ENCODE measurements at places on chromosomes 1 and 21. TPM values are rescaled to one million over a fixed set of nuclear protein-coding genes. Genes with fewer than 3 reads are reported as not detected.

DNA sequence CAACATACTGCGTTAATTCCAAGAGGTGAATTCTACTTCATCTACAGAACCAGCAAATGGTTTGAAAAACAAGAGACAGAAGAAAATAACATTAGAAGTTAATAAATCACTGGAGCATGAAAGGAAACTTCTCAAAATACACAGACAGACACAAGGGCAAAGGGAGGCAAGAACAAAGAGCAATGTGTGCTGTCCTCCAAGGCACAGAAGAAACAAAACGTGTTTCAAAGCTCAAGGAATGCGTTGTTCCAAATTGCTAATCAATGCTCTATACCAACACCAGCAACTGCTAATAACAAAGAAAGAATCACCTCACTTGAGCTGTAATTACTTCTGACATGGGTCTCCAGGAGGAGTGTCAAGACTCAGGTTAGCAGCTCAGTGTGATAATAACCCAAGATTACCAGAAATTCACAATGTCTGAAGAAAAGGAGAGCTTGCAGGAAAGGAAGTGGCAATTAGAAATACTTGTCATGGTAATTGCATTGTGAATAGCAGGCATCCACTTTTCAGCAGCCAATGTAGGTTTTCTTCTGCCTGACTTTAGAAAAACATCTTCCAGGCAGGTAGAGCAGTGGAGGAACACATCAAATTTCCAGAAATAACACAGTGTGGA, 175.4 kb downstream of the SEC16B start:
- DNase-seq, result no peak

DNA sequence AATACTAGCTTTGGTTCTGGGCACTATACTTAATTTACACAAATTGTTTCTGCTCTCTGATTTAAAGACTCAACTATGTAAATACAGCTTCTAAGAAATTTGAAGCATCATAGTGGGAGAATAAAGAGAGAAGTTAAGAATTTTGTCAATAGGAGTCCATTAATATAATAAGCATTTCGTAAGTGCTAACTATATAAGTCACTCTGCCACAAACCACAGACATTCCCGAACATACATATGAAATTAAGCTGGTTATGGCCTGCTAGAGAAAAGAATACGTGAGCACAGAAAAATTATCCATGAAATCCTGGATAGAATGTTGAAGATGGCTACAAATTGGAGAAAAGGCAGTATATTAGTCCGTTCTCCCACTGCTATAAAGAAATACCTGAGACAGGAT, 526.2 kb downstream of the MRPL39 start:
- DNase-seq, result no peak

DNA sequence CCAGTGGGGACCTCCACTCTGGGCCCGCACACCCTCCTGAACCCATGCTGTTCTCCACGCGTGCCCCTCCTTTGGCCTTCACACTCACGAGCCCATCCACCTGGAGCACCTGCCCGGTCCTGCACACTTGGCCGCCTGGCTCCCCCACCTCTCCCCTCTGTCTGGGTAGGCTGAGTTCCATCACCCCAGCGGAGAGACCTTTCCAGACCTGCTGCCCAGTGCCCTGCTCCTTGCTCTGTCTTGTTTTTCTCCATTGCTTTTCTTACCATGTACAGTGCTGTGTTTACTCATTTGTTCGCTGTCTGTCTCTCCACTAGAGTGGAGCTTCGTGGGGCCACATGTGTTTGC, 351.0 kb upstream of the VAMP3 start:
- no peak for DNase-seq

DNA sequence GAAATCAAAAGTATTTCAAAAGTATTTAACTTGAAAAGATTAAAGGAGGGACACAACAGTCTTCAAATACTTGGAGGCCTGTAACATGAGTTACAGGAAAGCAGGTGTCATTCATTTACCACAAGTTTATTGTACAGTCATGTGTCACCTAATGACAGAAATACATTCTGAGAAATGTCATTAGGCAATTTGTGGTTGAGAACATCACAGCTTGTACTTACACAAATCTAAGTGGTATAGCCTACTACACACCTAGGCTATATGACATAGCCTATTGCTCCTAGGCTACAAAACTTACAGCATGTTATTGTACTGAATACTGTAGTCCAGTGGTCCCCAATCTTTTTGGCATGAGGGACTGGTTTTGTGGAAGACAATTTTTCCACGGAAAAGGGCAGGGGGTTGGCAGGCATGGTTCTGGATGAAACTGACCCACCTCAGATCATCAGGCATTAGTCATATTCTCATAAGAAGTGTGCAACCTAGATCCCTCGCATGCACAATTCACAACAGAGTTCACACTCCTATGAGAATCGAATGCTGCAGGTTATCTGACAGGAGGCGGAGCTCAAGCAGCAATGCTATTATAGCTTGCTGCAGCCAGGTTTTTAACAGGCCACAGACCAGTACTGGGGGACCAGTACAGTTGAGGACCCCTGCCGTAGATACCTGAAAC, 25.0 kb upstream of the PHTF1 start:
- peak; percentile 22 for DNase-seq

DNA sequence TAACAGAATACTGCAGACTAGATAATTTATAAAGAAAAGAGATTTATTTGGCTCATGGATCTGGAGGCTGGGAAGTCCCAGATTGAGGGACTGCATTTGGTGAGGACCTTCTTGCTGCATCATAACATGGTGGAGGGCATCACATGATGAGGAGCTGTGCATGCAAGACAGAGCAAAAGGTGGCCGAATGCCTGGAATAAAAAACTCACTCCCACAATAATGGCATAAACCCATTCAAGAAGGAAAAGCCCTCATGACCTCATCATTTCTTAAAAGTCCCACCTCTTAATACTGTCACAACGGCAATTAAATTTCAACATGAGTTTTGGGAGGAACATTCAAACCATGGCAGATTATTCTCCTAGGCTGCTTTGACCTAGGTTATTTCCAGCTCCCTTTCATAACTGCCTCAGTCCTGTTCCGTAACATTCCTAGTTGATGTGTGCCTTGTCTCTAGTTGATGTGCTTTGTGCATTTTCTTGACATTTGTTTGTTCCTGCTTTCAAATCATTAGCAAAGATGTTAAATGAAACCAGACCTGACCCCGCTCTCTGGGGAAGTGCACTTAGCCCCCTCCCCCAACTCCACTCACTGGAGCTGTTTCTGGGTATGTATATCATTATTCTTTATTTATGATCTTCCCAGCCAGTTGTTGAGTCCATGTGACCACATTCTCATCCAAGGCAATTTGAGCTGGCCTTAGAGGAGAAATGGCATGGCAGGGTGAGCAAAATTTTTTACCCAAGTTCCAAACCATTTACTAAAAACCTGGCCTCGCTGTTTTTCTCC, 148.5 kb downstream of the GDAP2 start:
- DNase-seq, result no peak

Gene KCNAB2
- 13.3 TPM for total RNA-seq

DNA sequence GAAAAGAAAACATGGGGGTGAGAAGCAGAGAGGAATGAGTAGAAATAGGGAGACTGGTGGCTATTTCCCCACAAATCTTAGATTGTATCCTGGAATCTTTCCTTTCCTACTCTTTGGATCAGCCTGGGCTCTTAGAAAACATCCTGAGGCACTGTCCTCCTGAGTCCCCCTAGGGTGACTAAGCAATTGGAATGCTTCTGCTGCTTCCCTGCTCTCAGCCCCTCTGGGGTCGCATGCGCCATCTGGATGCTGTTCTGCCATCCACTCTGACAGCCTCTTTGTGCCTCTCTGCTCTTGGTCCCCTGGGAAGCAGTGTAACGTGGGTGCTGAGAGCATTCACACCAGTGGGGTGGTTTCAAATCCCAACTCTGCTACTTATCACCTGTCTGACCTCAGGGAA, 443.0 kb downstream of the SIPA1L2 start:
- no peak for DNase-seq

DNA sequence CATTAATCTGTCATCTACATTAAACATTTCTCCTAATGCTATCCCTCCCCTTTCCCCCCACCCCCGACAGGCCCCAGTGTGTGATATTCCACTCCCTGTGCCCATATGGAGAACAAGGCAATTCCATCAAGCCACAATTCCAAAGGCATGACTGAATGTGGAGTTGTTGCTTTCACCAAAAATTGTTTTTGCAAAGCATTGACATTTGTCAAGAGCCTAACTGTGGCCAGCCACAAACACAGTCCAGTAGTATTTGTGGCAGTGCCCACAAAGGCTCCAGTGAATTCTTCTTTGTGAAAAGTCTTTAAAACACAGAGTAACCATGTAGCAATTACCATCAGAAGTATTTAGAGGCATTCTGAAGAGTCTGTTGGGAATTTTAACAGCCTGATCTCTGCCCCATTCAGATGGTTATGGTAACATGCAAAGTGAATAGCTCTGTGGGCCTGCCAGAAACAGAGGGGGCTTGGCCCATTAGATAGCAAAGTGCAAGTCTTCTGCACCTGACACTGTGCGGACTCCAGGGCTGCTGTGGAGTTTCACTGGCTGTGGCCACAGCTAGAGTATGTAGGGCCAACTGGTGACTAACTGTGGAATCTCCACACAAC, 11.6 kb upstream of the LRRC53 start:
- DNase-seq, result no peak

Gene TMIGD3
- total RNA-seq, result not detected

DNA sequence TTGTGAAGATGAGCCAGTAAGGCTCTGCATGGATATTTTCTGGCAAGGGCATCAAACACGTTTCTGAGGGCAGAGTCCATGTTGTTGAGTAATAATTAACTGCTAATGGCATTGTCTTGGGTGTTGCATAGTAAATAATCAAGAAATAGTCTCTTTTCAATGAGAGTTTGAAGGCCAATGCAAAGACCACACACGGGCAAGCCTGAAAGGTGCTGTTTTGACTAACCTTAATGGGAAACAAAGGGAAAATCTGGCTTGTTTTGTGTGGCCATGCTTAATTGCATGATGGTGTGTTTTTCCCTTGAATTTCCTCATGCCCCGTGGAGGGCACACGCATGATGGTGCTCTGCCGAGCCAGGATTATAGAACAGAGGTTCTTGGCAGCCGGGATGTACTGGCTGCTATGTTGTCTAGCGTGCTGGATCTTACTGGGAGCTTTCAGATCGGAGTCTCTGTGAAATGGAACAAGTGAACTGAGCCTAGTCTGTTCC, 127.6 kb downstream of the NOS1AP start:
- DNase-seq, result no peak

DNA sequence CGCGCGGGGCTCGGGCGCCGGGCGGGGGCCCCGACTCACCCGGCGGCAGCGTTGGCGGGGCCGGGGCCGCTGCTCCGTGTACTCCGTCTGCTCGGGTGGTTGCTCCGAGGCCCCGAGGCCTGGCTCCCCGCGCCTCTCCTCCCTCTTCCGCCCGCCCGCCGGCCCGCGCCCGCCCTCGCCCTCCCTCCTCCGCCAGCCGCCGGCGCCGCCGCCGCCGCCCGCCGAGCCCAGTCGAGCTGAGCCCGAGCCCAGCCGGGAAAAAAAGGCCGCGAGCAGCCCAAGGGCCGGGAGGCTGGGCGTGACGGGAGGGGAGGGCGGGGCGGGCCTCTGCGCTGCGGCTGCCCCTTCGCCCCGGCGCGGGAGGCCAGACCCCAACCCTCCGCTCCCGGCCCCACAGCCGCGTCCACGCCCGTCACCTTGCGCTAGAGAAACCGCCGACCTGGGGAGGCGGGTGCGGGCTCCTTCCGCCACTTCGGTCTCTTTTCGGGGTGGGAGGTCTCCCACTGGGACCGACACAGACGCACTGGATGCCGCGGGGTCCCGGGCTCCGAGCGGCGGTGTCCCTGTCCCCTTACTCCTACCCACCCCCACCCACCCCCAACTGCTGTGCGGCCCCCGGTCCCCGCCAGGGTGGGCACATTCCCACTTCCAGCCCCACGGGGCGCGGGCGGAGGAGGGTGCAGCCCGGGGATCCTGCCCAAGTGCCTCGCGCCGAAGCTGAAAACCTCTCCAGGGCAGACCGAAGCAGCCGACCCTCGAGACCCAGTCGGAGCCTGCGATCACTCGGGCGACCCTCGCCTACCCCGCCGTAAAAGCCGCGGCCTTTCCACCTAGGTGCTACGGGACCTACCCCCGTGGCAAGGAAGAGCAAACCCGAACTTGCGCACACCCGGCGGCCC, at the start of gene CERS2:
TSS of gene CERS2 (minus strand) at position 256 of the 899 bp plus-strand sequence. CDS start 5,745 bp downstream, outside the sequence.
- DNase-seq, result peak; percentile 86

DNA sequence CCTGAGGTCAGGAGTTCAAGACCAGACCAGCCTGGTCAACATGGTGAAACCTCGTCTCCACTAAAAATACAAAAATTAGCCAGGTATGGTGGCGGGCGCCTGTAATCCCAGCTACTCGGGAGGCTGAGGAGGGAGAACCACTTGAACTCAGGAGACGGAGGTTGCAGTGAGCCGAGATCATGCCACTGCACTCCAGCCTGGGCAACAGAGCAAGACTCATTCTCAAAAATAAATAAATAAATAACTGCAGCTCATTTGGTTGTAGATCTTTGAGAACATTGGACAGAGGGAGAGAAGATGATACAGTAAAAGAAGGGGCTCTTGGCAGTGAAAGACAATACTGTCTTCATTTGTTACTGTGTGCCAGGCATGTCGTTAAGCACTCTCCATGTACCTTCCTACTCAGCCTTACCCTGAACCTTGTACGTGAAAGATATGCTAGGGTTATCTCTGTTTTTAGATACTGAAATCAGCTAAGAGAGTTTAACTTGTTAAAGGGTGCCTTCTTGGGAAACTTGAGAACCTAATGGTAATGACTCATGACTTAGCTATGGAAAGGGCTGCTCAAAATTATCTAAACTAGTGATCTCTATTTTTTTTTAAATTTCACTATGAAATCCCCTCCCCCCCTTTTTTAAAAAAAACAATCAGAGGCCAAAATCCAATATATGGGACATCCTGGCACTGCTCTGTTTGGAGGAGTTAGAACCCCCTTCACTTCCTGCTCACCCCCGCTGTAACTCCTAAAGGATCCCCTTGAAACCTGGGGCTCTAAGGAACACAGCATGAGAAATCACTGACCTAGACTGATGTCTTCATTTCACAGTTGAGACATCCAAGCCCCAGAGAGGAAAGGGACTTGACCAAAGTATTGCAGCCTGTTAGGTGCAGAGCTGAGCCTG, 6.8 kb upstream of the KPNA6 start:
- DNase-seq, result peak; percentile 51

GRCh38 chr1:242185731-242186130, 186.8 kb upstream of the MAP1LC3C start:
- peak; percentile 34 for DNase-seq

Gene MYOG
- total RNA-seq, result not detected

DNA sequence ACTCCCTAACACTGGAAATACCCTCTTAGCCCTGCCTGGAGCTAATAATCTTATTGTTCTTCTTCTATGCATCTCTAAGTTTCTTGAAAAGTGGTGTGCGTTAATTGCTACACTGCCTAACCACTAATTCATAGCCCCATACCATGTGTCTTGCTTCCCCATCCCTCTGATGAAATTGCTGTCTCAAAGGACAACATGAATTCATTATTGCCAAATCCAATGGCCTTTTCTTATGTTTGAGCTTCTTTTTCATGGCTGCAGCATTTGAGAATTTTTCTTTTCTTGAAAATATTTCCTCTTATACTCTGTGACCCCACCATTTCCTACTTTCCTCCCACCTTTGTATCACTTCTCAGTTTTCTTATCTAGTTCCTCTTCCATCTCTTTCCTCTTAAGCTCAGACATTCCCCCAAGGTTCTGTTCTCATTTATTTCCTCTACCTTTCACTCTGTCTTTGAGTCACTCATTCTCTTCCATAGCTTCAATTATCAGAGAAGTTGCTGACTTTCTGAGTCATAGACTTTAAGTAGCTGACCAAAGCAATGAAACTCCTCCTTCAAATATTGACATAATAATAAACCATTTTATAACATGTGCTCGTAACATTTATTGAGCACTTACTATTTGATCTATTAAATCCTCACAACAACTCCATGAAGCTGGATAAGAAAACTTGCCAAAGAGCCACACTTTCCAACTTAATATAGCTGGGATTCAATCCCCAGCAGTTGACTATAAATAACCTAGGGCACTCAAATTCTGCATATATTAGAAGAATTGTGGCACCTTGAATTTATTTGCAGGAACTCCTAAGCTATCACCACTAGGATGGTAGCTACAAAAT, 35.5 kb upstream of the ATP6V1G3 start:
- DNase-seq, result no peak

Data from MCF 10A (cell line).